ENCODE measurements at places on chromosomes 2 and 18.

DNA sequence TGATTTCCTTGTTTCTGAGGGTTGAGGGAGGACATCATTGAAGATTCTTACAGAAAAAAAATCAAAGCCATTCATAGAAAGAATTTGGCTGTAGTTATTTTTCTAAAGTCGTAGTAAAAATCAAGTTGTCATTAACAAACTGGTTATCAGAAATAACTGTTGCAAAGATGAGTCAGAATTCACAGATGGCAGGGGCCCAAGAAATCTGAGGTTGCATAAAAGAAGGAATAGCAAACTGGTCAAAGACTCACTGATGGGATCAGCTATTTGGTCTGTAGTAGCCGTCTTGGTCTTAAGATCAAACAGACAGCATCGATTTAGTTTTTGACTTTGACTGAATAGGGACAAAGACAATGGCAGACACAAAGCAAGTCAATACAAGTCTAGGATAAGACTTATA is 334.3 kb downstream of the FIGN start:
- DNase-seq: no peak

DNA sequence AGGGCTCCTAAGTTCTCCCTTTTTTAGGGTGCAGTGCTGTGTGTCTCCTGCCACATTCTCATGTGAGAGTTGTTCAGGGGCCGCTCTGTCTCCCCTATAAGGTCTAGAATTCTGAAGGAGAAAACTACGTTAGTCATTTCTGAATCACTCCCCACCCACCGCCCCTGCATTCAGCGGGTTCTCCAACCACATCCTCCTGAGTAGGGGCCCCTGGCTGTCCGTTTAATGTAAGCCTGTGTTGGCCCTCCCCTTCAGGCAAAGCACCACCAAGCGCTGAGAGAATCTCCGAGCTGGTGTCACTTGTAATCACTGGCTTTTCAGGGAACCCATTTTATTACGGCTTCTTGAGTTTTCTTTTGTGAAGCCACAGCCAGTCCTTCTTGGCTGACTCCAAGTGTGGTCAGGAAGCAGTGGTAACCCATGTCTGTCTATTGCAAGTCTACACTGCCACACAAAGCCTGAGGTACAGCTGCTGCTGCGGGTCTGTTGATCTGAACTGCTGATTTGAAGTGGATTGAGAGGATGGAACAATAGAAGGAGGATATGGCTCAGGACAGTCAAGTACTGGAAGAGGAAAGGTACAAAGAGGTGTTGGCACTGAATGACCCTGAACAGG is 16.9 kb downstream of the LCT start:
- DNase-seq: no peak

DNA sequence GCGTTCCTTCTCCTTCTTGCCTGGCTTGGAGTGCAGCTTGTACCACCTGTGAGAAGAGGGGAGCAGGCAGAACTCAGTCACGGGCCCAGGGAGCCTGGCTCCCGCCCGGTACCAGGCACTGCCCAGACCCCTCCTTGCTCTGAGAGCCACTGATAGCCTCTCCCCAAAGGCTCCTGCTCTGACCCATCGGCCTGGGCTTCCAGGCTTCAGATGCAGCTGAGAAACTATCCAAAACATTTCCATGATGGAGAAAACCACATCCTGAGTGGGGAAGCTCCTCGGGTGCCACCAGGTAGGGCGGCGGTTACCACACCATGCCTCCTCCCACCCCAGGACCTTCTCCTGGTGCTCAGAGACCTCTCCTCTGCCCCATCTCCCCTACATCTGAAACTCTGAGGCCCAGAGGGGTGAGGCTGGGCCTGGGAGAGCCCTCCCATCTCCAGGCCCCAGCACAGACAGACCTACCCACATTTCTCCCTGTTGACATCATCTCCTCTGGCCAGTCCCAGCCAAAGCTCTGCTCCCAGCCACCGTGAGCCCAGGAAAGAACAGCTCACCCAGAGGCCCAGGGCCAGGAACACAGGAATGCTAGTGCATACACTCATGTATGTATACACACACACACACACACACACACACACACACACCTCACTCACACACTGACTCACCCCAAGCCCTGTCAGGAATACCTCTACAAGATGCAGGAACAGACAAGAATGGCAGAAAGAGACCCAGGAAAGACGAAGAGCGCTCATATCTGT is 17.9 kb upstream of the SFXN5 start:
- no peak for DNase-seq

GRCh38 chr18:23108496-23108895 is 26.8 kb upstream of the CABLES1 start:
- no peak for DNase-seq

DNA sequence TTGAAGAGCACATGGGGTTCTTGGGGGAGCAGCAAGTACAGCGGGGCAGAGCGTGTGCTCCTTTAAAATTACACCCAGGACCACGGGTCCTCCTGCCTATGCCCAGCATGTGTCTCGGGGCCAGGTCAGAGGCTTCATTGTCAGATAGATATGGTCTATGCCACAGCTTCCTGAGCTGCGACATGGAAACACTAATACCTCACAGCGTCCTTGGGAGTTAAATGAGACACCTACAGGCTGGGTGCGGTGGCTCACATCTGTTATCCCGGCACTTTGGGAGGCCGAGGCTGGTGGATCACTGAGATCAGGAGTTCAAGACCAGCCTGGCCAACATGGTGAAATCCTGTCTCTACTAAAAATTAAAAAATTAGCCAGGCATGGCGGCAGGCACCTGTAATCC is 110.8 kb upstream of the ATL2 start:
- no peak for DNase-seq

All from G401 (cell line).